ENCODE measurements at places on chromosomes 12 and 14.
A peak's percentile ranks its signal among the peaks of the same experiment; 100 is the strongest.

- DNase-seq: no peak
Observed at GRCh38 chr12:120614848-120615247, 25.6 kb upstream of the CABP1 start.

DNA sequence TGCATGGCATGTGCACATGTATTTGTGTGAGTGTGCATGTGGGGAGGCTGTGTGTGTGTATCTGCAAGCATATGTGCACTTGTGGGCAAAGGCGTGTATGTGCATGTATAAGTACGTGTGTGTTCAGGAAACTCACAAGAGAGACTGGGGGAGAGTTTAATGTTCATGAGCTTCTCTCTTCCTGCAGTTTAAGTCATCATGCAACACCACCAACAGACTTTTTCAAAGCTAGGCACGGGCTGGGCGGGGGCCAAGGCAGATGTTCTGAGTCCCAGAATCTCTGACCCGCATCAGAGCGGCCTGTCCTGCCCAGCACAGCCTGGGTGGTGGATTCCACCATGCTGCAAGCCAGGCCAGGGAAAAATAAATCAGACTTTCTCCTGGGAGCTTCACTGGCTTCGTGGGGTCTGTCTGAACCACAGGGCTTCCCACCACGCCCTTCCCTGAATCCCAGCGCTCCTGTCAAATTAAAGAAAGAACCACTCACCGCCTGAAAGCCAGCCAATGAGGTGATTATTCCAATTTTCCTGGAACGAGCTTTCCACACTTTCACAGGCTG is 75.7 kb downstream of the PITPNM2 start:
- peak; percentile 53 for DNase-seq

- no peak for DNase-seq
Observed at GRCh38 chr14:106200541-106201315, 674.3 kb downstream of the TMEM121 start.

DNA sequence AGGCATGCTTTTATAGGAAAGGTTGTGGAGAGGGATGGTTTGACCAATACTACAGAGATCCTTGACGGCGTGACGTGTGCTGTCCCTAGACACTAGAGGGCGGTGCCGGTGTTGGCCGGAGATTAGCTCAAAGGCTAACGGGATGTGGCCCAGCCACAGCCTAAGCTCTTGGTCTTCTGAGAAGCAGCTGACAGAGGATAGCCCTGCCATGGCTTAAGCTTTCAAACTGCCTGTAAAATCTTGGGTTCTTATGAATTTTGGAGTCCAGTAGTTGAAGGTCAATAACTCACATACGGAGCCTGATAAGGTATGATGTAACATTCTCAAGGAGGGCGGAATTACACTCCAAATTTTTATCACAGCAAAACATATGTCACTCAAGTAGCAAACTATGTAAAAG is 515.7 kb upstream of the ATXN7L3B start:
- DNase-seq: peak; percentile 71

GRCh38 chr12:57111031-57111734 is at the start of gene STAT6:
Gene STAT6, minus strand, starts transcription at chr12:57111362. Its CDS starts 3,084 bp downstream, at chr12:57108278.
- DNase-seq: peak; percentile 91

Data from adipocyte (in vitro differentiated cells).